Fibroblast of skin of left quadriceps (primary cell): ENCODE measurements at places on chromosomes 6 and 20.

- DNase-seq = no peak
These were observed 2.0 kb downstream of the EEF1E1 start for GRCh38 chr6:8100159-8100854.

GRCh38 chr6:129938249-129939020 lies 77.3 kb upstream of the TMEM244 start:
- no peak for DNase-seq

DNA sequence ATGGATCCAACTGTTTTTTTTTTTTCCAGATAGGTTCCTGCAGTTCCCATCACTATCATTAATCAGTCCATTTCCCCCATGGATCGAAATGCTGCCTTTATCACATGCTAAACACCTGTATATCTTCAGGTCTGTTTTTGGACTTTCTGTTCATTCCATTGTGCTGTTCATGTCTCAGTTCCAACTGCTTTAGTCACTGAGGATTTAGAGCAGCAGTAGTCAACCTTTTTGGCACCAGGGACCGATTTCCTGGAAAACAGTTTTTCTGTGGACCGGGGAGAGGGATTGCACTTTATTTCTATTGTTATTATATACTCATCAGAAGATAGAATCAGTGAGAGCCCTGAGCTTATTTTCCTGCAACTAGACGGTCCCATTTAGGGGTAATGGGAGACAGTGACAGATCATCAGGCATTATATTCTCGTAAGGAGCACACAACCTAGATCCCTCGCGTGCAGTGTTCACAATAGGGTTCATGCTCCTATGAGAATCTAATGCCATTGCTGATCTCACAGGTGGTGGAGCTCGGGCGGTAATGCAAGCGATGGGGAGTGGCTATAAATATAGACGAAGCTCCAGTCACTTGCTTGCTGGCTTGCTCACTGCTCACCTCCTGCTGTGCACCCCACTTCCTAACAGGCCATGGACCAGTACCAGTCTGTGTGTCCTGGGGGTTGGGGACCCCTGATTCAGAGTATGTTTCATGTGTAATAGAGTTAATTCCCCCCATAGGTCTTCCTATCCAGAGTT lies 46.0 kb downstream of the CAP2 start:
- no peak for DNase-seq

DNA sequence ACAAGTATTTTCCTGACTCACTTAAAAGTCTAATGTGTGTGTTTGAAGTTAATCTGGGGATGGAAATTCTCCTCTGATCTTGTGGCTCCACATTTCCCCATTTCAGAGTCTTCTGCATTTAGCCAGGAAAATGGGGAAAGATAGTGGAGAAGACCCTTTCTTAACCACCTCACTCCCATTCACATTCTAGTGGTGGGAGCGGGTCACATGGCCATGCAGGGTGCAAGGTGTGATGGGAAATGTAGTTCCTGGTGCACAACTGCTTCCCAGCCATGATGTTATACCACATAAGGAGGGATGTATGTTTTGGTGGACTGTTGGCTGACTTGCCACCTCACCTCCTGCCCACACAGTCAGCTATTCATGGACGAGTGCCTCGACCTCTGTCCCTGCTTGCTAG lies 61.8 kb downstream of the BANF2 start:
- DNase-seq = no peak

DNA sequence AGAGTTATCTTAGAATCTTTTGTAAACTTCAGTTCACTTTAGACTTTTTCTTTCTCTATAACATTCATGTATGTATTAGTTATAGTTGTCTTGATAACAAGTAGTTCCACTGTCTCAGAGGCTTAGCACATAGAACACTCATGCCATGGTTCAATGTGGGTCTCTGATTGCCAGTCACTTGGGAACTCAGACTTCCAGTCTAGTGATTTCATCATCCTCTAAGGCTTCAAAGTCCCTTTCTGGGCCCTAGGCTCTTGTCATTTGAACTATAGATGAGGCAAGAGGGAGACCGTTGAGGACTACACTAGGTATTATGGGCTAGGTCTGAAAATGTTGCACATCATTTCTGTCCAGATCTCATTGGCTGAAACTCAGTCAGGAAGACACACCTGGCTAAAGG lies 8.4 kb upstream of the EEF1E1 start:
- no peak for DNase-seq

DNA sequence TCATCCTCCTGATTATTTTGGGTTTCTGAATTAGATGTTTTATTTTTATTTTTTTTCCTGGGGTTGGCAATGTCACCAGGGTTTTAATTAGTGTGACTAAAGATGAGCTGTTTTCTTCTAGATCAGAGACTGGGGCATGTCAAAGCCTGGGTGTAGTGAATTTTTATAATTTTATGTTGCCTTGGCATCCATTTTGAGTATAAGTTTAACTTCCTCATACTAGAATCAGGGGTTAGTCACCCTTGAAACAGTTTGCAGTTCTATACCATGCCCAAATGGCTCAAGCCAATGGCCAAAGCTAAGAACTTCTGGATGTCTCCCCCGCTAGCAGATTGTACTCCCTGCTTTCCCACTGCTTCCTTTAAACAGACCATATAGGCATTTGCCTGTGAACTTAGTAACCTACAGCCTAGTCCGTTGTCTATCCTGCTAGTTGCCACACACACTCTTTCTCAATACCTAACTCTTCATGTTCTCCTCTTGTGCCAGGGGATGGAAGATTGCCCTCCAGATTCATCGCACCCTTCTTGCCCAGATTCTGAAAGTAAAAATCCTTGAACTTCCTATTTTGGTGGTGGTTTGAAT lies 54.5 kb downstream of the KIAA0408 start:
- DNase-seq = no peak

GRCh38 chr6:170086639-170087420 lies 204.0 kb downstream of the DLL1 start:
- DNase-seq = no peak

DNA sequence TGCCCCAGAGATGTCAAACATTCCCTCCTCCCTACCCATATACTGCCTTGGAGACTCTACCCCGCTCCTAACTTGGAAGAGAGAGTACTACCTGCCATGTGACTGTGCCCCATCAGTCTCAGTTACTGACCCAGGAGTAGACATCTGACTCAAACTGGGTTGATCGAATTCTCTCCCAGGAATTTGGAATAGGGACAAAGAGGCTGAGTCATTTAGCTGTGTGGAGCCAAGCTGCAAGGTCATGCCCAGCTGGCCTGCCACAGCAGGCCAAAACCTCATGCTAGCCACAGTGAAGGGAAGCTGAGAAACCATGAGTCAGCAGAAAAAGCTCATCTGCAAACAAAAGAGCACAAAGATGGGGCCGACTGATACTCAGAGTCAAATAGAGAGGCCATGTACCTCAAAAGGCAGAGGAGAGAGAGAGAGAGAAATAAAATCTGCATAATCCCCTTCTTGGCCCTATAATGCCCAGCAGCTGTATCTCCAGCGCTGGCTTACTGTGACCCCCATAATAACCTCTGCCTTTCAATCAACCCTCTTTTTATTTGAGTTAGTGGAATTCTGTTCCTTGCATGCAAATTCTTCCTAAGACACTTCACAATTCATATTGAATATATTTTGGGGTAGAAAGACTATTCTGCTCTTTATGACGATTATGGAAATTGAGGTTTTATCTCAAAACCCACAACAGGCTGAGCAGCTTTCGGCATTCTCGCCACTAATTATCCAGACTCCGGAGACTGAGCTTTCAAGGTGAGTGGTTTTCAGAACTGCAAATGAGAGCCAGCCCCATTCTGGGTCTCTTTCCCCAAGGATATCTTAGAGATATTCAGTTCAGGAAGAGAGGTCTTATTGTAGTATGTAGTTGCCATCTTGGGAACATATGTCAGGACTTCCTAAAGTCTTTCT lies 21.4 kb upstream of the AKIRIN2 start:
- DNase-seq = peak; percentile 62
